Stimulated activated CD4-positive, alpha-beta T cell treated with anti-CD3 and anti-CD28 coated beads, Interleukin-2, amount 100 ng/mL, for 24 hours (primary cell): ENCODE measurements at places on chromosomes 11 and 22.
A peak's percentile ranks its signal among the peaks of the same experiment; 100 is the strongest.

GRCh38 chr22:44693756-44694155, 8.2 kb upstream of the PRR5 start:
- DNase-seq, result no peak

- DNase-seq, result peak; percentile 59
Measured at GRCh38 chr22:35629406-35630216, 12.5 kb upstream of the MB start.

DNA sequence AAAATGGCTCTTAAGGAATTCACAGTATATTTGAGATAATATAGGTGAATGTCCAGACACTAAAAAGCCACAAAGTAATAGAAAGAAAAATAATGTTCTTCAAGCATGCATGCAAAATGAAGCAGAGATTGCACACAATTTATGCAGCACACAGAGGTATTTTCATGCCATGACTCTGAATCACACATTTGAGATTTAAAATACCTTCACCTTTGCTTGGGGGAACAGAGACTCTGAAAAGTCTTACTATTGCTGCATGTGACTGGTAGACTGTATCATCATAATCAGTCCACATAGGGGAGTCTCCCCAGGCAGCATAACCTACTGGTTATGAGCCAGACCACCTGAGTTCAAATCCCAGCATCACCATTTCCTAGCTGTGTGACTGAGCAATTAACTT, 96.2 kb downstream of the RCN1 start:
- no peak for DNase-seq

DNA sequence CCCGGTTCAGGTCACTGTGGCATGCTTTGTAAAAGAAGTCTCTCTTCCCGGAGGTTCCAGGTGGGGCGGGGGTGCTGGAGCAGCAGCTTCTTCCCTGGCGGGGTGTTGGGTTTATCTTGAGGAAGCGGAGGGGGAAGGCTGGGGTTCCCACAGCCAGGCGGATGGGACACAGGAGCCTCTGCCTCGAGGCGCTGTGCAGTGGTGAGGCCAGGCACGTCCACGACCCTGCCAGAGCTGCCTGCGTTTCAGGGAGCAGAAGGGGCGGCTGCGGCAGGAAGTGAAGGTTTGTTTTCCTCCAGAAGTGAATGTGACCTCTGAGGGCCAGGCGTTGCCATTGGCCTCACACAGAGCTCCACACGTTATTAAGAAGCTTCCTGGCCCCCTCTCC, 20.1 kb upstream of the ADORA2A start:
- DNase-seq, result no peak

- no peak for DNase-seq
Measured at GRCh38 chr22:45543243-45543642, 40.6 kb downstream of the FBLN1 start.

DNA sequence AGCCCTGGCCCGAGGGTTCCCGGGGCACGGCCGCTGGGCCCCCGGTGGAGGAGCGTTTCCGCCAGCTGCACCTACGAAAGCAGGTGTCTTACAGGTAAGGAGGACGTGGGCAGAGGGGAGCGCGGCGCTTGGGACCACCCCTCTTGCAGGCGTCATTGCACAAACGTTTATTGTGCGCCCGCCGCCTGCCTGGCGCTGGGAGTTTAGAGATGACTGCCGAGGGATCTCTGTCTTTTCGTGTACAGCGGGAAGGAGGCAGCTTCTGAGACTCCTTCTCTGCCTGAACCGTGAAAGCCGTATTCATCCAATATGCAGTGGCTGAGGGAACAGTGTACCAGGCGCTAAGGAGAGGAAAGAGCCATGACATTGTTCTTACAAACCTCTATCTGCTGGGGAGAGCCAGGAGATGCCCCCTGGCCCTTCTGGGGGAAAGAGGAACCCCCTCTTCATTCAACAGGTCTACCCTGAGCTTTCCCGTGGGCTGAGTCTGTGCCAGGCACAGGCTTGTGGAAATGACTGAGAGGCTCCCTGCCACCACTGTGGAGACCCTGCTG, 13.8 kb upstream of the DGKZ start:
- no peak for DNase-seq

DNA sequence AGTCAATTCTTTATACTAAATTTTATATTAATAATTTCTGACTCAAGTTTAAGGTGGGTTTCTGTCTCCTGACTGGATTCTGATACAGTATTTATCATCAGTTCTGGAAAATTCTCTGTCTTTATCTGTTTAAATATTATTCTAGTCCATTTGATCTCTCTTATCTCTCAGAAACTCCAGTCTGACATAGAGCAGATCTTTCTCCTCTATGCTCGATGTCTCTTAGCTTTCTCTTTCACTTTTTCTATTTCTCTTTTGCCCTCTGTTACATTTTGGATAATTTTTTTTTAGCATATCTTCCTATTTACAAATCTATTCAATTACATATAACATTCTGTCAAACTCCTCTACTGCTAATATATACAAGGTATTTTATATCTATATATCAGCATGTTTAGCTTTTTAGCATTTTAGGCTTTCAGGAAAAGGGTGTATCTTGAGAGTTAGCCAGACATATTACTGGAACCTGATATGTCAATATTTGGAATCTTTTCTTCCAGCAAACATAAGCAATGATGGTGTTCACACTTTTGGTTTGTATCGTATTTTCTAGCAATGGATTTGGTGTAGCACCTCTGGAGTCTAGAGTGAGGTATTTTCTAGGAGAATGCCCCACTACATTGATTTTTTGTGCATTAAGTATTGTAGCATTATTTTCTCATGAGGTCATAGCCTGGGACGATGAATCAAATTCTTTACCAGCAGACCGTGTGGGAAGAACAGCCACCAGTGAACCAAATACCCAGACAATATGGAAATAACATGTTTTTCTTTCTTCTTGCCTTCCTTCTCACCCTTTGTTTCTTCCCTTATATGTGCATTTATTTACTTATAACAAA, 4.1 kb upstream of the NNMT start:
- no peak for DNase-seq

GRCh38 chr11:112881461-112881860, 79.8 kb upstream of the NCAM1 start:
- no peak for DNase-seq

DNA sequence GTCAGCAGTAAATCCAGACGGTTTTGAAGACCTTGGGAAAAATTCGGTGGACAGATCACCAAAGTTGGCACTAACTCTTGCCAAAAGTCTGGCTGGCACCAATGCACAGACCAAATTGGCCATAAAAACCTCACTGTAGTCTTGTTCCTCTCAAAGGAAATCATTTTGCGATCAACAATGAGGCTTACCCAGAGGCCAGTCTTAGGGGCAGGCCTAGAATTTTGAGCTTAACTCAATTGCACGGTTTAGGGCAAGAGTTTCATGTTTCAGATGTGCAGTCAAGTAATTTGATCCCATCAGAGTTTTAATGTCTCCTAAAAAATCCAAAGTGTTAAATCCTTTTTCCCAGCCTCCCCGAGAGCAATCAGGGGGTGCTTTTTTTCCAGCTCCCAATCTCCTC, 19.0 kb downstream of the MPPED2 start:
- DNase-seq, result no peak

DNA sequence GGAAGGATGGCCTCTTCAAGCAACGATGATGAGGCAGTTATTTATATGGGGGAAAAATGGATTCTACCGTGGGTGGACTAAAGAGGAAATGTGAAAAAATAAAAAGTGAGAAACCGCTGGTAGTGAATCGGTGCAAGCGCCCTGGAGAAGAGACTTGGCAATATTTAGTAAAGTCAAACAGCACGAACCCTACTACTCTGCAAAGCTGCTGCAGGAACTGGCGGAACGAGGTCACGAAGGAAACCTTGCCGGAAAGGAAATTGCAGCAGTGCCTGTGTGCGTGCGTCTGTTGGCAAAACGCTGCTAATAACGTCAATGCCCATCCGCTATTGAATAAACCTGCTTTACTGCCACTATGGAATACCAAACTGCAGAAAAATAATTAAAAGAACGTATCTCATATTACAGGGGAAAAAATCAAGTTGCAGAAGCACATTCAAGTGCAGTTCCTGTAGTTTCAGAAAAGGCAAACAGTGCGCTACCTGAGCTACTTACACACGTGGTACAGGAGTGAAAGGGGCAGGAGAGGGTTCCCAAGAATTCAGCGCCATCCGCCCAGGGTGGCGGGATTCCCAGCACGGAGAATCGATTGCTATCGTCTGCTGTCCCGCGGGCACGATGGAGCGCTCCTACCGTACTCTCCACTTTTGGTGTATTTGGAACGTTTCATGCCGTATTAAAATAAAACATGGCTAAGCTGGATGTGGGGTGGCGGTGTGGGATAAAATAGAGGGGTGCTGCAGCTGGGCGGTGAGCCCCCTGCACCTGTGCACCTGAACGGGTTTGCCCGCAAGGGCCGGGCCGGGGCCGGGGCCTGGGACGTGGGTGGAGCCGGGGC, 585 bp upstream of the NADSYN1 start:
- peak; percentile 51 for DNase-seq

DNA sequence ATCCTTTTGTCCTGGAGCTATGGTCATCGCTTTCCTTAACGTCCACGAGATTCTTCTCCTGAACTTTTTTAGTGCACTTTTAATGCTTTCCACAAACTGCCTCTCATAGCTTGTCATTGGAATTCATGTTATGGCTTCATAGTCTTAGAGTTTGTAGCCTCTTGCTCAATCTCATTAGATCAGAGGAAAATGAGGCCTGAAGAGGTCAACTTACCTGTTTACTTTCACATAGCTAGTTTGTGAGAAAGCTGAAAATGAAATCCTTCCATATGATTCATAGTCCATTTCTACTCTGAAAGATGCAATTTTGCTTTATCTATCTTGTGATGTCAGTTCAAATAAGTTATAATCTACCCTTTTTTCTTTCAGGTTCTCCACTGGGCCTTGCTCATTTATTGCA, 1747.2 kb upstream of the RAG2 start:
- no peak for DNase-seq

DNA sequence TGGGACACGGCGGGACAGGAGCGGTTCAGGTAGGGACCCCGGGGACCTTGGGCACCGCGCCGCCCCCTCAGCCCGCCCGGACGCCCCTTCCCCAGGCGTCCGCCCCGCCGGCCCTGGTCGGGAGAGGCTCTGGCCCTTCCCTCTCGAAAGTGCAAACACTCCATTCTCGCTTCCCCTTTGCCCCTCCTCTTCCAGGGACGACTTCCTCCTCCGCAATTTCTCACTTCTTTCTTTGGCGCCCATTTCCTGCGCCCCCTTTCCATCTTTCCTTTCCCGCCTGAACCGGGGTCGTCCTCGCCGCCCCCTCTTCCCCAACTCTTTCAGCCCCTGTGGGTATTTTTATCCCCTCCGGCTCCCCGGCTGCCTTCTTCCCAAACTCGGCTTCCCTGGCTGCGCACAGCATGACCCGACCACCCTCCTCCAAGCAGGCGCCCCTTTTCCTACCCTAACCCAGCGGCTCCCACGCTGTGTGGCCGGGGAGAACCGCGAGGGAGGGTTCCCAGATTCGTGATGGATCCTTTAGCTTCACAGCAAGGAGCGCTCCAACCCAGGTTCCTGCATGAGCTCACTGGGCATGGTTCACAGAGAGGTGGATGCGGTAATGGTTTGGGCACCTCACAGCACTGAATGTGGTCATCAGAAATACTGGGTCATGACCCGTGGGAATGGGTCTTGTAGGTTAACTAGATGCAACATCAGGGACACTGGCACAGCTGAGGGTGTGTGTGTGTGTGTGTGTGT, 689 bp downstream of the RAB39A start:
- DNase-seq, result peak; percentile 16

DNA sequence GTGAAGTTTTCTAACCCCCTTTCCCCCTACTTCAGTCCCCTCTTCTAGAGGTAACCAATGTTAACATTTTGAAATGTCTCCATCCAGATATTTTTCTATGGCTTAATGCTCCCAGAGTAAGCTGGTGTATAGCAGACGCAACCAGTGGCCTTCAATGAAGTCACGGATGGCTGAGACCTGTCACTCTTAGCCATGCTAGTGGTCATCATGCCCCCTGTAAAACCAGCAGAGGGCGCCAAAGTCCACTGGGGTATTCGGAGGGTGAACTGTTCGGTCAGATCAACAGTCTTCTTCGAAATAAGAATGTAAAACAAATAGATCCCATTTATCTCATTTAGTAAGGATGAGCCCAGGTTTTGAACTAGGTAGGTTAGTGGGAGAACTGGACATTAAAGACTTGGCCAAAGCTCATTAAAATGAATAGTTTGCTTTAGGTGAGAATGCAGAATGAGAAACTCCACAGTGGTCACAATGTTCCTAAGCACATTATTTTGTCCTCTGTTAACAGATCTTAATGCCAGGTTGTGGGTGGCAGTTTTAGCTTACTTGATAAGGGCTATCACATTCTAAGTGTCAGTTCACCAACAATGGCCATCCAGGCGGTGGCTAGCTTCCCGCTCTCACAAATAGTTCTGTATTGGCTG, 8.6 kb upstream of the MMP8 start:
- peak; percentile 44 for DNase-seq

- DNase-seq, result no peak
Measured at GRCh38 chr11:72673943-72674828, at the start of gene PDE2A. Gene PDE2A, minus strand, starts transcription at chr11:72674422. Its CDS starts 215 bp downstream, at chr11:72674207.

DNA sequence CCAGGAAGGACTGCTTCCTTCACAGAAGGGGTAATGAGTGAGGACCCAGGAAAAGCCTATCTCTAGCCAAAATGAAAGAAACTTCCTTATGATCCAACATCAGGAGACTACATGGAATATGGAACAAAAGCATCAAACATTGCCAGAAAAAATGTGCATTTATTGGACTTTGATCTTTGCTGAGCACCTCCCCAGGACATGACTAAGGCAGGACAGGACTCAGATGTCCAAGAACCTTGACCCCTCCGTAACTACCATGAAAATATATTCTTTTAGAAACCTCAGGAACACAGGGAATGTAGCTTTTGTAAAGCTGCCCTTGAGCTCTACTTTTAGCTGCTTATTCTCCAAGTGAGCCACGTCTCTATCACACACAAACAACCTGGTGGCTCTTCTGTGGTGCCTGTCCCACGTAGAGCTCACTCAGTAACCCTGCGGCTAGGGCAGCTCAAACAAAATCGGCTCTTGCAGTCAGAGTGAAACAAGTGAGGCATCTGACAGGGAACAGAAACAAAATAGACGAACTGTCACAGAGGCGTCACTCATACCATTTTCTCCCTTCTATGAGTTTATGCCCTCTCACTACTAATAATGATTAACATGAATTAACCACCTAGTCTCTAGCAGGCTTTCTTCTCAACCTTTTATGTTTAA, 471.5 kb upstream of the API5 start:
- DNase-seq, result no peak

DNA sequence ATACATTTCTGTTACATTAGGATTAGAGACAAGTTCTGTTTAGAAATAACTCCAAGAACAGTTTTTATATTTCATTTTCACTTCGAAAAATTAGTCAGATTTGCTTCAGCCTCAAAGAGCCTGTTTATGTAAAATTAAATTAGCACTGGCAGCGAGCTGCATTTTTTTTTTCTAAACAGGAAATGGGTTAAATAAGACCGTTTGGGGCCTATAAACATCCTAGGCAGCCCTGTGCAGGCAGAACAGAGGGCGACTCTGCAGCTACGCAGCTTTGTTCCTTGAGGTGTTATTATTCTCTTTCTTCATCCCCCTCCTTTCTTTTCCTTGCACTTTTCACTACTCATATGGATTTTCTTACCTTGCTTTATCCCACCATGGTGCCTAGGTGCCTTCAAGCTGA, 48.7 kb downstream of the CWC15 start:
- DNase-seq, result no peak

GRCh38 chr11:44189986-44190882, 94.8 kb downstream of the EXT2 start:
- no peak for DNase-seq

- DNase-seq, result no peak
Measured at GRCh38 chr11:64969209-64969608, 2.7 kb downstream of the MAJIN start.
